ENCODE measurements at places on chromosomes 12 and 14.

GRCh38 chr12:104748356-104748755 lies 209.7 kb downstream of the SLC41A2 start:
- no peaks in the 10 kb centered on the region for H3K27me3 ChIP-seq
- no peak overlapping the region for H3K4me3 ChIP-seq
- peaks cover 15% of the 10 kb centered on the region for H3K4me1 ChIP-seq
- H3K36me3 ChIP-seq = no peaks in the 10 kb centered on the region
- no peak overlapping the region for H3K27ac ChIP-seq
- DNase-seq = no peak

- no peaks in the 10 kb centered on the region for H3K36me3 ChIP-seq
- H3K27ac ChIP-seq = no peak overlapping the region
- no peak for DNase-seq
- H3K4me3 ChIP-seq = no peak overlapping the region
- no peaks in the 10 kb centered on the region for H3K4me1 ChIP-seq
These were observed 88.9 kb downstream of the LIN7A start for GRCh38 chr12:80848858-80849257.

DNA sequence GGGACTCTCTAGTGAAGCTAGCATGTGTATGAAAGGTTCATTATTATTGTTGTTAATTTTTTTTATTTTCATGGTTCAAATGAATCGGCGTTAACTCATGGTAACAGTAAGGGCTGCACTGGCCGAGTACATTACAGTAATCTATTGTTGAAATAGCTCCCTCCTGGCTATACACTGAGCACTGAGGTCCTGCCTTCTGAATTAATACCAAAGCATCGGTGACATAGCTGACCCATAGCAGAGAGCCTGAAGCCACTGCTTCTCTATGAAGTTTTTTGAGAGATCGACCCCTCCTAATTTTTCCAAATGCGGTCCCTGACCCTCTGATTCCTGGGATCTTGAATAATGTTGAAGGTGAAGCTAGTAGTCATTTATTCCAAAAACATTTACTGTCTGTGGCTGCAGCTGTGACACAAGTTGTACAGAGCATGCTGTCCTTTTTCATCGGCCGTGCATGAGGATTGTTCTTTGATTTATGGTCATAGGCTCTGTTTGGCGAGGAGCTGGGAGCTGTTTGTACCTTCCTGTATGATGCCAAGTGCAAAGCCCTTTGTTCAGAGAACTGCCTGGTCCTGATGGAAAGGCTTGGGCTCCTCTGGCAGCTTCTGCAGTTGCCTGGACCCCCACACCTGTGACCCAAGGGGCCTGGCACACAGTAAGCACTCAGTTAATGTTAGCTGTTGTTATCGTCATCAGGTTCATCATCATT lies 486.5 kb downstream of the EGLN3 start:
- no peaks in the 10 kb centered on the region for H3K27me3 ChIP-seq
- no peak overlapping the region for H3K4me3 ChIP-seq
- no peak overlapping the region for H3K27ac ChIP-seq
- DNase-seq = no peak
- no peaks in the 10 kb centered on the region for H3K4me1 ChIP-seq

DNA sequence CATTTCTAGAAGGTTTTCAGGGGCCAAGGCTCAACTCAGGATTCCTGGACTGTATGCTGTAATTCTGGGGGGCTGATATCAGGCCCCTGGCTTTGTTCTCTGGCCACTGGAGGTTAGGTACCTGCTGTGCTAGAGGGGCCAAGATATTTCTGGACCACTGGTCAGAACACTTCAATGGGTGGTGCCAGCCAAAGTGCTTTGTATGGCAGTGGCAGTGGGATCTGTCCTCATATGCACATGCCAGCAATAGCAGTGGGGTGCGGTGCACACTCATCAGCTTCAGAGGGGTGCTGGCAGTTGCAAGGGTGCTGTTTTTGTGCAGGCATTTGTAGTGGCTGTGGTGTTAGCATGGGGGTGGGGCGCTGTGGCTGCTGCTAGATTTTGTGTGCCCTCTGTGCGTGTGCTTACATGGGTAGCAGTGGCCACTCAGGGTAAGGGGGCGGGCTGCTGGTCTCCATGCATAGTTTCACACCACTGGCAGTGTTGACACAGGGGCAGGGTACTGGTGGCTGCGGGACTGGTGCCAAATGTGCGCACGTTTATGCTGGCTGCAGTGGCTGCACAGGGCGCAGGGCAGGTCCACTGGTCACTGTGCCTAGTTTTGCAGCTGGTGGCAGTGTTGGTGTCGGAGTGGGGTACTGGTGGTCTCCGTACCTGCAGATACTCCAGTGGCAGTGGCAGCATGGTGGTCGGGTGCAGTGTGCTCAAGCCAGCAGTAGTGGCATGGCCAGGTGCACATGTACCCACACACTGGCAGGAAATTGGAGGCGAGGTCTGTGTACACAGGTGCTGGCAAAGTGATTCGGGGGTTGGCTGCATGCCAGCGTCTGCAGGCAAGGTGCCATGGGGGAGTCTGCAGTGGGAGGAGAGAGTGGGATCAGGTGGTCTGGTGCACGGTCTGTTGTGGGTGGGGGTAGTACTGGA lies 12.6 kb downstream of the NOPCHAP1 start:
- DNase-seq = no peak
- no peak overlapping the region for H3K4me3 ChIP-seq

DNA sequence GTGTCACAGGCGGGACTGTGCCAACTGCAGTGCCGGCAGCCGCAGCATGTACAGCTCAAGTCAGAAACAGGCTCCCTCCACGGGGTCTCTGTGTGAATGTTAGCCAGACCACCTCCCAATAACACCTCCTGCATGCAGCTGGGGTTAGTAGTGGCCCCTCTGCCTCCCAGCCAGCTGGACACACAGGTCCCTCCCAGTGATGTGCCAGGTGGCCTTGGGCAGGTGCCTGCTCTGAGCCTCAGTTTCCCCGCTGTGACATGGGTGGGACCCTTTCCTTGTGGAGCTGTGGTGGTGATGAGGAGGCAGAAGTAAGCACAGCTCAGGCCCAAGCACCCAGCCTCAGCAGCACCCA lies 139.9 kb downstream of the ADGRD1 start:
- no peak overlapping the region for H3K4me3 ChIP-seq
- peaks cover 5% of the 10 kb centered on the region for H3K4me1 ChIP-seq
- H3K27ac ChIP-seq = no peak overlapping the region
- no peaks in the 10 kb centered on the region for H3K36me3 ChIP-seq

- no peak for DNase-seq
- H3K4me3 ChIP-seq = no peak overlapping the region
- H3K27ac ChIP-seq = no peak overlapping the region
- no peaks in the 10 kb centered on the region for H3K4me1 ChIP-seq
- H3K36me3 ChIP-seq = no peaks in the 10 kb centered on the region
These were observed 60.2 kb downstream of the ANO2 start for GRCh38 chr12:5884866-5885265.

GRCh38 chr14:23252420-23253333 lies 14.9 kb downstream of the RNF212B start:
- H3K27me3 ChIP-seq = no peaks in the 10 kb centered on the region
- no peaks in the 10 kb centered on the region for H3K4me1 ChIP-seq
- DNase-seq = no peak
- no peaks in the 10 kb centered on the region for H3K36me3 ChIP-seq

DNA sequence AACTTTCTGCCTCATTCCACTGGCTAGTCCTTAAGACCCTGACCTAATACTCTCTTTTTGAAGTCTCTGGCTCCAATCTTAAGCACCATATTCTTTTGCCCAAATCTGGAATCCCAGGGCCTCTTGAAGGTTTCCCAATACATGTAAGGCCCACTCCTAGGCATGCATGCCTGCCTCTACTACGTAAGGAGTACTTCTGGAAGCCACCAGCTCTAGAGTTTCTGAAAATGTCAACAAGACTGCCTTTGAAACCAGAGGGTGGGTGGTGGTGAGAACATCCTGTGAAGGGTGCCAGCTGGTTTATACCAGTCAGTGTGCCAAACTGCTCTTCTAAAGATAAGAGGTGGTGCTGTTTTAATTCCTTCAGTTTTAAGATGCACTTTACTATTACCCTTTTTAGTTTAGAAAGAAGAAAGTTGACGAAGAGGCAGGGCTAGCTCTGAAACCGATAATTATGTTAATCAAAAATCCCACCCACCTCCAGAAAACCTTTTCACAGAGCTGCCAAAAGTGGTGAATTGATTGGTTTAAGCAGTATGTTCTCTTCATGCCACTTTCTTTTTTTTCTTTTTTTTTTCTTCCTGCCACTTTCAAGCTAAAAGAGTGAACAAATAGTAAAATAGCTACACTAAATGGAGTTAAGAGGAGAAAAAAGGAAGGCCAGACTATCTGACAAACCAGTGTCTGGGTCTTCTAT lies 8.7 kb upstream of the WDR89 start:
- peak; percentile 22 for DNase-seq
- H3K4me3 ChIP-seq = no peak overlapping the region
- H3K27ac ChIP-seq = peak overlapping the region; percentile 75

DNA sequence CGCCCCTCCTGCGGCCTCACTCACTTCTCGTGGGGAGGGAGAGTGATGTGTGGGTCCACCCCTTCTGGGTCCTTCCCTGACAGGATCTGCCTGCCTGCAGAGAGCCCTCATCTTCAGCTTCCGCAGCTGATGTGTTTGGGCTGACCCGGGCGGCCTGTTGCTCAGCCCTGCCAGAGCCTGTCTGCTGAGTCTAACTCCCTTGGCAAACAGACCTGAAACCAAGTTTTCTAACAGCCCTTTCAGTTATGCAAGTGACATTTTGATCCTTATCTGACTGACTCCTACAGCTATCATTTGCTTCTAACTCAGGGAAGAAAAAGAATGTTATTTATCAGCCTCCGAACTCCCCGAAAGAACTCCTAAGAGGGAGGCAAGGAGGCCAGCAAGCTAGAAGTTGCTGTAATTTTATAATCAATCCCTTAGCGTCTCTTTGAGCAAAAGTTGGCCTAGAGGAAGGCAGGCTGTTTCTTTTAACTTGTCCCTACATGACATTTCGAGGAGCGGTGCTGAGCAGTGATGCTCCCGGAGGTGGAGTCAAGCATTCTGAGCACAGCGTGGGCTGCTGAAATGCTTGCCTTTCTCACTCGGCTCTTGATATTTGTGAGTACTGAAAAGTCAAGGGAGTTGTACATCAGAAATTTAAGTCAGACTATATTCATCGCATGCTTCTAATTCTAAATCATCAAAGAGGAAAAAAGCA lies 31.5 kb upstream of the CACNA2D4 start:
- no peaks in the 10 kb centered on the region for H3K4me1 ChIP-seq
- H3K27ac ChIP-seq = no peak overlapping the region
- no peak for DNase-seq
- no peak overlapping the region for H3K4me3 ChIP-seq
- peaks cover 77% of the 10 kb centered on the region for H3K36me3 ChIP-seq

GRCh38 chr14:63656194-63656593 lies 14.5 kb upstream of the WDR89 start:
- H3K4me3 ChIP-seq = no peak overlapping the region
- H3K36me3 ChIP-seq = no peaks in the 10 kb centered on the region
- no peak overlapping the region for H3K27ac ChIP-seq
- DNase-seq = no peak
- peaks cover 3% of the 10 kb centered on the region for H3K4me1 ChIP-seq
- H3K27me3 ChIP-seq = no peaks in the 10 kb centered on the region

GRCh38 chr14:65184032-65184764 lies 81.9 kb upstream of the MAX start:
- no peaks in the 10 kb centered on the region for H3K4me1 ChIP-seq
- H3K27me3 ChIP-seq = no peaks in the 10 kb centered on the region
- DNase-seq = no peak
- no peak overlapping the region for H3K27ac ChIP-seq
- H3K4me3 ChIP-seq = no peak overlapping the region
- no peaks in the 10 kb centered on the region for H3K36me3 ChIP-seq

DNA sequence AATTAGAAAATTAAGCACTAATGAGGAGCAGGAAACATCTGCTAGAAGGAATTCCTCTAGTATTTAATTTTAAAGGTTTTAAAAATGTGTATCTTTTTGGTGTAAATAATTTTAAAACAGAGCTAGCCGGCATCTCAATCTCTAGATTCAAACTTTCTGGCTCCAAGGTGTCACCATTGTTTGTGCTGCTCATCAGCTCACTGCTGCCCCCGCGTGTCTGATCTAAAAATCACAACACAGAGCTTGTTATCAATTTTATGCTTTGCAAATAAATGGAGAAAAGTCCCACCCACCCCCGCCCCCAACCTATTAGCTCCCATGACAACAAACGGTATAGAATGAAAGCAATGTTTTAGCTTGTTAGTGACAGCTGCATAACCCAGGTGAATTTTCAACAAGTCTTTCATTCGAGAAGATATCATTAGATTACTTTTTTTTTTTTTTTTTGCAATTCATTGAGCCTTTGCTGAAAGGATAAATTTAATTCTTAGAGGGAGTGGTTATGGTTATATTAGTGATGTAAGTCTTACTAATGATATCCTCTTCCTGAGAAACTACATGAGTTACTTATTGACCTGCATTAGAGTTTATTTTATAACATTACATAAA lies 11.3 kb upstream of the ABHD12B start:
- H3K4me1 ChIP-seq = no peaks in the 10 kb centered on the region
- peak overlapping the region; percentile 51 for H3K27ac ChIP-seq
- no peaks in the 10 kb centered on the region for H3K27me3 ChIP-seq
- peak; percentile 66 for DNase-seq
- H3K36me3 ChIP-seq = no peaks in the 10 kb centered on the region
- peak overlapping the region; percentile 62 for H3K4me3 ChIP-seq

- DNase-seq = no peak
- peaks cover 28% of the 10 kb centered on the region for H3K27me3 ChIP-seq
- H3K27ac ChIP-seq = no peak overlapping the region
- no peaks in the 10 kb centered on the region for H3K36me3 ChIP-seq
- peaks cover 6% of the 10 kb centered on the region for H3K4me1 ChIP-seq
These were observed 13.4 kb downstream of the SMUG1 start for GRCh38 chr12:54175200-54175963.

DNA sequence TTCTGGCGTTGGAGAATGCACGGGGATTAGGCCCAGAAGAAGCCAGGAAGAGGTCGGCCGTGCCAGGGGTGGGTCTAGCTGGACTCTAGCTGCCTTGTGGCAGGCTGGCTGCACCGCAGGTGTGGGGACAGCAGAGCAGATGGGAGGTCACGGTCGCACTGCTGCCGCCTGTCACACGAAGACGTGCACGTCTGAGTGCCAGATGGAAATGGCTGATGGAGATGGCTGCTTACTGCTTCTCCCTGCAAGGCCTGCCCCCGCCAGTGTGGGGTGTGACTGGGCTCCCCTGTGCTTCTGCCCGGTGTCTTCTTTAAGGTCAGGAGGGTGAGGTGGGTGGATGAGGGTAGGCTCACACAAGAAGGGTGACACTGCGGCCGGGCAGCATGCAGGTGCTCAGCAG lies 79.0 kb downstream of the MOK start:
- no peaks in the 10 kb centered on the region for H3K27me3 ChIP-seq
- DNase-seq = no peak

- no peak overlapping the region for H3K4me3 ChIP-seq
- H3K27ac ChIP-seq = no peak overlapping the region
- no peaks in the 10 kb centered on the region for H3K36me3 ChIP-seq
- no peaks in the 10 kb centered on the region for H3K4me1 ChIP-seq
These were observed 103.4 kb downstream of the SLC2A13 start for GRCh38 chr12:40002178-40003169.

- H3K27me3 ChIP-seq = no peaks in the 10 kb centered on the region
- DNase-seq = no peak
- H3K27ac ChIP-seq = no peak overlapping the region
- no peaks in the 10 kb centered on the region for H3K4me1 ChIP-seq
- H3K36me3 ChIP-seq = no peaks in the 10 kb centered on the region
- no peak overlapping the region for H3K4me3 ChIP-seq
These were observed 30.7 kb upstream of the ESR2 start for GRCh38 chr14:64324895-64325294.
